ENCODE measurements at places on chromosomes 16 and 17.

GRCh38 chr17:76548378-76549214 lies 8.8 kb downstream of the PRCD start:
- no peak for DNase-seq

- DNase-seq: no peak
Measured at GRCh38 chr16:68844211-68844564, 857 bp downstream of the TANGO6 start.

DNA sequence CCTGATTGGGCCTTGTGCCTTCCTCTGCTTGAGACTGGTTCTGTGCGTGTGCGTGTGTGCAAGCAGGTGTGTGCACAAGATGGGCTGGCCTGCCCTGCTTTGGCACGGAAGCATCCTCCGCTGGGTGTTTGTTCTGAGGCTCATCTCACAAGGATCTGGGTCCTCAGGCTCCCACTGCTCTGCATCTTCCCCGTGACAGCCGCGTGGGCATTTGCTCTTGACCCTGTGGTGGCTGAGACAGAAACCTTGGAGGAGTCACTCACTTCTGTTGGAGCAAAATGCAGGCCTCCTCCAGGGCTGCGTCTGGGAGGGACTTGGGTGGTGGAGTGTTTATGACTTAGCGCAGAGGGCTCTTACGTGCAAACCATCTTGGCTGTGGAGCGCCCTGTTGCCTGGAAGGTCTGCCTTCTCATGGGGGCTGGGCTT lies 119.2 kb downstream of the RPTOR start:
- DNase-seq: peak; percentile 49

- peak; percentile 18 for DNase-seq
Measured at GRCh38 chr17:75535119-75535537, 9.6 kb downstream of the LLGL2 start.

- no peak for DNase-seq
Measured at GRCh38 chr17:2212400-2212981, 91.1 kb downstream of the SMG6 start.

DNA sequence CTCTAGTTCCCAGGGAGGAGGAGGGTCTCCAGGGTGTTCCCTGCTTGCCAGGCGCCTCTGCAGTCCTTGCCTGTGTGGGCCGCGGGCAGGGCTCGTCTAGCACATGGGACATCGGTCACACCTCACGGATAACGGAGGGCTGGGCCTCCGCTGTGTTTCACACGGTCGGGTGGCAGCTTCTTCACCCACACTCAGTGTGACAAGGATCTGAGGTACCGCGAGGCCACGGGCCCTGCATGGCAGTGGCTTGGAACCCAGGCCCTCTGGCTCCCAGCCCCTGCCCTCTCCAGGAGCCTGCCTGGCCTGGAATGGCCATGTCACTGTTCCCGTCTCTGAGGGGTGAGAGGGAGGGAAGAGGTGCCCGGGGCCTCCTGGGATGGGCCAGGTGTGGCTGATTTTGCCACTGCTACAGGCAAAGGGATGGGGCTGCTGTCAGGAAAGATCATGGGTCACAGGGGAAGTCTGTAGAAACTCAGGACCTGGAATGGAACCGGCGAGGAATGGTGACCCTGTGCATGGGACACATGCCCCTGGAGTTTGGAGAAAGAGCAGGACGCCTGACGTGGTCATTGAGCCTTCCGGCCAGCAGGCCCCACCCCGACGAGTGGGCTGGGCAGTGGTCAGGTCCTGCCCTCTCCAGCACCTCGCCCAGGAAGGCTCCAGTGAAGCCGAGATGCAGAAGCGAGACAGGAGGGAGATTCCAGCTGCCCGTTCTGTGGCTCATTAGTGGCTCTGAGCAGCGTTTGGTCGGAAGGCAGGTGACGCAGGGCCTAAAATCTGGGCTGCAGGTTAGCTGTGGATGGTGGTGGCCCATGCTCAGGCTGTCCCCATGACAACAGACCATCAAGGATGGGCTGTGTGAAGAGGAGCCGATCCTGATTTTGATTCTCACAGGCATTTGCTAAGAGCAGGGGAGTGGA lies 76.5 kb upstream of the GSE1 start:
- DNase-seq: no peak

DNA sequence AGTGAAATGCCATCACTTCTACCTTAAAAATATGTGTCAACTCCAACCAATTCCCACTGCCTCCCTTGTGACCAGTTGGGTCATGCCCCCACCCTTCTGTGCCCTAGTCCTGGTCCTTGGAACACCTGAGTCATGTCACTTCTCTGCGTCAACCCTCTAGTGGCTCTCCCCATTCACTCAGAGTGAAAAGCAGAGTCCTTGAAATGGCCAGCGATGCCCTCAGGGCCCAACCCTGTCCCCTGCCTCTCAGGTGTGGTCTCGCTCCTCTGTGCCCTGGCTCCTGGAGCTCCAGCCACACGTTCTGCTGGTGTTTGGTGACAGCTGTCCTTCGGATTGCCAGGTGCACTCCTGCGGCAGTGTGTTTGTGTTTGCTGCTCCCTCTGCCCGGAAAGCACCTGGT lies 89.2 kb downstream of the SPECC1 start:
- no peak for DNase-seq

- no peak for DNase-seq
Measured at GRCh38 chr17:76734080-76734840, 2.9 kb downstream of the SRSF2 start.

- no peak for DNase-seq
Measured at GRCh38 chr17:37050920-37051319, 102.2 kb downstream of the AATF start.

DNA sequence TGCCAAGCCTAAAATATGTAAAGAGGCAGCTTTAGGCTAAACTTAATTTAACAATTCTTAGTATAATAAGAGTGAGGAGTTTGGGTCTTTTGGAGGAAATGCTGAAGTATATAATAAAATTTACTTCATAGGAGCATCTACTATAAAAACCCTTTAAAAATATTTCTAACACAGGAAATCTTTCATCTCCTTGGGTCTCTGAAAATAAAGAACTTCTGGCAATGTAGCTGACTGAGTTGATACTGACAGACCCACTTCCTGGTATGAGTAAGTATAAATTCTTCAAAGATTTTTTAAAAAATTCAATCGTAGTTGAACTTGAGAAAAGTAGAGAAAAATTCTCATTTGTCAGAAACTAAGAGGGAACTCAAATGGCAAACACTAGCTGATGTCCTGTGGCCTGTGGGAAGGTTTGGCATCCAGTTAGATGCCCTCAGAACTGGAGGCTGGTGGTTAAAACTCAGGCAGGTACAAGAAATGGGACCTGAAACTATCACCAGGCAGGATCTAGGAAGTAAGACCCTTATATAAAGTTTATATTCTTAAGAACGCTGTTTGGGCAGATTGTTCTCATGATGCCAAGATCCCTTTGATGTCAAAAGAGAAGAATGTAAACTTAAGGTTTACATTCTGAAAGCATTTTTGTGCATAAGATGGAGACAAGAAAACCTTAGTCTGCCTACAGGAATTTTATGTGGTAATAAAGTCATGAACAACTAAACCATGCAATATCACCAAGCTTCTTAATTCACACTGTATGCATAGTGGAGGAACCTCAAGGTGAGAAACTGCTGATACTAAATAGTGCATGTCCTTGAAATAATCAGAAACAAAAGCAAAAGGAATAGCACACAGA lies 6.2 kb downstream of the KRTAP4-6 start:
- DNase-seq: no peak

DNA sequence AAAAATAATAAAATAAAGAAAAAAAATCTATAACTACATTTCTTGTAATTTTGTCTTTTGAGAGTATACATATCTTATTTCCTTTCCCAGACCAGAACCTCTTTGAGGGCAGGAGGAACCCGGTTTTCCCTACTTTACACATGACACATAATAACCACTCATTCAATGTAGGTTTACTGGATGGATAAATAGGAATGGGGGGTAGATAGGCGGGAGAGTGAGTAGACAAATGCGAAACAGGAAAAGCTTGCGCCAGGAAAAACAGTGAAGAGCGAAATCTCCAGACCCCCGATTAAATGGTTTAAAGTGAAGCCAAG lies 515 bp upstream of the GOSR2 start:
- DNase-seq: no peak

- DNase-seq: no peak
Measured at GRCh38 chr17:81509972-81510784, 2.4 kb downstream of the ACTG1 start.

DNA sequence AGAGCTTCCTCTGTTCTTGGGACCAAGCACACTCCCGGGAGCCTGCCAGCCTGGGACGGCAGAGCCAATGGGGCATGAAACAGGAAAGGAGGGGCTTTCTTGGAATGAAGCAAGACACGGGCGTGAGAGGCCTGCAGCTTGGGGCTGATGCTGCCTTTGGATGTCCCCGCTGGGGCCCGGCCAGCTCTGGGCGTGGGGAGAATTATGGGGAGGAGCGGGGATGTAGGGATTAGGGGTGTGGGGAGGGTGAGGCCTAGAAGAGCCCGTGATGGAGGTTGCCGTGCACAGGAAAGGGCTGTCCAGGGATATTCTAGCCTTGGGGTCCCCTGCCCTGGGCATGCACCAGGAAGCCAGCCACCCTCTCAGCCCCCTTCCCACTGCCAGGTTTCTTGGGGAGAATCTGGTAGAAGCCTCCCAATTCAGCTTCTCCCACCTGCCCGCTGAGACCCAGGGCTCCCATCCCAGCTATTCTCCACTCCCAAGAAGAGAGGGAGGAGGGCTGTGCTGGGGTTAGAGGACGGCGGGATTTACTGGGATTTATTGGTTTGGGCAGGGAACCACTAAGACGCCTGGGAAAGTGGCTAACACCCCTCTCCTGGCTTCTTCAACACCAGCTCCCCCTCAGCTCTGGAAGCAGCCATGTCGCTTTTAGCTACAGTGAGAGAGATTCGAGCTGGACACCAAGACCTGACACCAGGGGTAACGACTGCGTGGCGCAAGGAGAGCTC lies 20.0 kb upstream of the NXPH3 start:
- DNase-seq: no peak

DNA sequence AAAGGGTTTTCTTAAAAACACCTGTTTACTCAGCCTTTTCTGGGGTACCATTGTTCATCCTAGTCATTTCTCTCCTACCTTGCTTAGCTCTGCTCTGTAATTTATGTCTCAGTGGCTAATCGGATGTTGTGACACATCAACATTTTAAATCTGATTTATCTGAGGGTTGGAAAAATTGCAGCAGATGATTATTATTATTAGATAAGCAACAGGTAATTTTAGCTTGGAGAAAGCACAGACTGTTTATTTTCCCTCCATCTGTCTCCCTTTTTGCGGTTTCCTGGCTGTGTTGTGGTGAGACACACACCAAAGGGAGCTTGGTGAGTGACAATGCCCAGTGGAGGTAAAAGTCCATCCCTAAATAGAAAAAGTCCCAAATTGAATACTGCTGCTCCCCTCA lies 389.9 kb downstream of the UTP18 start:
- DNase-seq: no peak

GRCh38 chr16:1914084-1914608 lies 4.1 kb downstream of the HS3ST6 start:
- DNase-seq: no peak

- peak; percentile 60 for DNase-seq
Measured at GRCh38 chr17:77609553-77610517, 348.7 kb upstream of the TNRC6C start.

DNA sequence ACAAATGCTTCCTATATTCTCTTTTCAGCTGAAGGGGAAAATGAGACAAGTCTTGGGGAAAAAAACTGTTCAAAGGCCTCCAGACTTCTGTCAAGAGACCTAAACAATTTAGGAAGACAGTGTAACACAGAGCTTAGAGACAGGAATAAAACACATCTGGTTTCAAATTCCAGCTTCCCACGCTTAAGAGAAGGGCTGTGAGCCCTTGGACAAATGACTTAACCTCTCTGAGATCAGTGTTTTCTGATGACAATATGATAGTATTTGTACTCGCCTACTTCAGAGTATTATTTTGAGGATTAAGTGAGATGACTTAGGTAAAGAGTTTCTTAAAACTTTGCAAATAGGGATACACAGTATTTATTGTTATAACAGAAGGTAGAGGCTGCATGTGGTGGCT lies 29.5 kb downstream of the SMURF2 start:
- DNase-seq: no peak

DNA sequence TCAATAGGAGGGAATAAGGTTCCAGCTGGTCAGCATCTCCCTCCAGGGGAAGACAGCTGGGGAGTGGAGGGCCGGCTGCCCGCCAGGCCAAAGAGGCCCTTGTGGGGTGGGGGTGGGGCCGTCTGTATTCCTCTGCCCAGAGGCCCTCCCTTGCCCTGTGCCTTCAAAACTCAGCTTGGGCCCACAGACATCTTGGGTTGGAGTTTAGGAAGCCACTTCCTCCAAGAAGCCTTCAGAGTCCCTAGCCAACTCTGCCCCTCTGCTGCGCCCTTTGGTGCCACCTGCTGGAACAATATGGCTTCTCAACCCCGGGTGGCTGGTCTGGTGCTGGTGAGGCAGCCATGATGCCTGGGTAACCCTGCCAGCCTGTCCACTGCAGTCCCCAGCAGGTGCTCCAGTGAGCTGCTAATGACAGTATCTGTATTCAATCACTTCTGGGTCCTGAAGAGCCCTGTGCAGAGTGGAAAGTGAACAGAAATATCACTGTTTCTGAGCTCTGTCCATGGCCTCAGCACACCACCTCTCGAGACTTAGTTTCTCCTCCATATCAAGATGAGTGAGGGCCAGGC lies 16.7 kb downstream of the HSD11B2 start:
- peak; percentile 57 for DNase-seq

- DNase-seq: no peak
Measured at GRCh38 chr17:46929413-46929812, 6.5 kb downstream of the GOSR2 start.

GRCh38 chr16:50534091-50534490 lies 14.1 kb upstream of the NKD1 start:
- DNase-seq: no peak

DNA sequence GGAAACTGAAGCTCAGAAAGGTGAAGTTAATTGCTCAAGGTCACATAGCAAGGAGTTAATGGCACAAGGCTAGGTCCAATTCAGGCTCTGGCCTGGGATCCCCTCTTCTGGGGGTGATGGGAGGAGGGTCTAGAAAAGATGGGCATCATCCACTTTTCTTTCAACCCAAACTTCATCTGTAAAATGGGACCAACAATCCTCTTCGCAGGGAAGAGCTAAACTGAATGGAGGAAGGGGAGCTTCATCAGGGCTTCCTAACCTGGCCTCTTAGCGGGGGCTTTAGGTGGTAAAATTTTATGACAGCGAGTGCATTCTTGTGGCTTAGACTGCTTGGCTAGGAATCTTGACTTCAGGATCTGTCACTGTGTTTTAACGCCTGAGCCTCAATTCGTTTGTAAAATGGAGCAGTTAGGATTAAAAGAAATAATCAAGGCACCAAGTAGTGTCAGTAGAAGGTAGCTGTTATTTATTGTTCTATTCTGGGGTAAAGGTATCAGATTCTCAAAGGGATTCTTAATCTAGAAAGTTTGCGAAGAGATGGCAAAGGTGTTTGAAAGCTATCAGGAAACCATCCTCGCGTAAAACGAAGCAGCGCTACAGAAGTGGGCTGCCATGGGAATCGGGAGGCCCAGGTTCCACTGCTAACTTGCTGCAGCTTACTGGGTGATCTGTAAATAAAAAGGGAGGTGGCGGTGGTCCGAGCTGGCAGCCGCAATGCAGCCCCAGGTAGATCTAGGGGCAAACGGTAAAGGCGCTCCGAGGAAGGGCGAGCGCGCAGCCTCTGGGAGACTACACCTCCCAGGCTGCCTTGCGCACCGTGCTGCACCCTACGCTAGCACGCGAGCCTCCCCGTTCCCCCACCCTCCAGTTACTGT lies 1.5 kb upstream of the SRCAP start:
- DNase-seq: no peak

Data from activated CD4-positive, alpha-beta T cell treated with anti-CD3 and anti-CD28 coated beads, Interleukin-2, amount 50 U/mL, for 24 hours (primary cell).